ENCODE measurements at places on chromosomes 6 and 20.

GRCh38 chr6:105484238-105485161, 81.6 kb upstream of the PREP start:
- peak; percentile 39 for DNase-seq

- DNase-seq, result no peak
These were observed 132.6 kb downstream of the THBS2 start for GRCh38 chr6:169121013-169121412.

- DNase-seq, result peak; percentile 56
These were observed 885 bp upstream of the GZF1 start for GRCh38 chr20:23361119-23361475.

GRCh38 chr6:158223926-158224325, 55.8 kb downstream of the GTF2H5 start:
- DNase-seq, result no peak

GRCh38 chr6:132275066-132275970, 126.0 kb downstream of the MOXD1 start:
- DNase-seq, result no peak

GRCh38 chr6:130882370-130882769, 55.2 kb downstream of the SMLR1 start:
- DNase-seq, result no peak

- no peak for DNase-seq
These were observed 84.4 kb downstream of the PLCG1 start for GRCh38 chr20:41221614-41222218.

DNA sequence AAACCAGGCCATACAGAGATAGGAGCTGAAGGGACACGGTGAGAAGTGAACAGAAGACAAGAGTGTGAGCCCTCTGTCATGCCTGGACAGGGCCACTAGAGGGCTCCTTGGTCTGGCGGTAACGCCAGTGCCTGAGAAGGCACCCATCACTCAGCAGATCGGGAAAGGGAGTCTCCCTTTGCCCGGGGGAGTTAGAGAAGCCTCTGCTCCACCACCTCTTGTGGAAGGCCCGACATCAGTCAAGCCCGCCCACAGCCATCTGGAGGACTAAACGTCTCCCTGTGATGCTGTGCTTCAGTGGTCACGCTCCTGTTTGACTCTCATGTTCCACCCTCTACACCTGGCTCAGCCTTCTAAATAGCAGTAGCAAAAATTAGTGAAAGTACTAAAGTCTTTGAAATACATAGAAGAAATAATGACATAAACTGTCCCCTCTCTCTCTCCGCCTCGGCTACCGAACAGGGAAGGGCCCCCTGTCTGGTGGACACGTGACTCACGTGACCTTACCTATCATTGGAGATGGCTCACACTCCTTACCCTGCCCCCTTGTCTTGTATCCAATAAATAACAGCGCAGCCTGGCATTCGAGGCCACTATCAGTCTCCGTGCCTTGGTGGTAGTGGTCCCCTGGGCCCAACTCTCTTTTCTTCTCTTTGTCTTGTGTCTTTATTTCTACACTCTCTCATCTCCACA, 66.7 kb downstream of the RPP21 start:
- DNase-seq, result peak; percentile 0

DNA sequence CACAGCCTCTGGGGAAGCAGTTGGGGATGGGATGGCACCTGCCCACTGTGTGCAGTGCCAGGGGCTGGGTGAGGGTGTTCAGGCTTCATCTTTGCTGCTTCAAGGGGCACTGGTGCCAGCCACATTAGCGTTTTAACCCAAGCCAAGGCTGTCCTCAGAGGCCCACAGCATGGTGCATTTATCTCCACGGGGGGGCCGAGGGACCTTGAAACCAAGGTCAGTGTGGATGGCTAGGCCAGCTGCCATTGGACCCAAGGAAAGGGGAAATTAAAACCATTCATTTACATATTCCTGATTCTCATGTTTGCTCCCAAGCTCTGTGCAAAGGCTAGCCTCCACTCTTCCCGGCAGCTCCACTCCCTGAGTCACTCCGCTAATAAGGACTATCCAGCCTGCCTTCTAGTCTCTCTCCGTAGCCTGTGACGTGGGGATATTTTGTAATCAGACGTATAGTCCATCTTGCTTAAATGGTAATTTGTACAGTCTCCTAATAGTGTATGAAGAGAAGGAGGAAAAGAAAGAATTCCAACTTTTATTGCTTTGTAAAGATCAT, 197.1 kb downstream of the CDH4 start:
- no peak for DNase-seq

- no peak for DNase-seq
These were observed 228.2 kb downstream of the TMEM242 start for GRCh38 chr6:157095084-157095483.

DNA sequence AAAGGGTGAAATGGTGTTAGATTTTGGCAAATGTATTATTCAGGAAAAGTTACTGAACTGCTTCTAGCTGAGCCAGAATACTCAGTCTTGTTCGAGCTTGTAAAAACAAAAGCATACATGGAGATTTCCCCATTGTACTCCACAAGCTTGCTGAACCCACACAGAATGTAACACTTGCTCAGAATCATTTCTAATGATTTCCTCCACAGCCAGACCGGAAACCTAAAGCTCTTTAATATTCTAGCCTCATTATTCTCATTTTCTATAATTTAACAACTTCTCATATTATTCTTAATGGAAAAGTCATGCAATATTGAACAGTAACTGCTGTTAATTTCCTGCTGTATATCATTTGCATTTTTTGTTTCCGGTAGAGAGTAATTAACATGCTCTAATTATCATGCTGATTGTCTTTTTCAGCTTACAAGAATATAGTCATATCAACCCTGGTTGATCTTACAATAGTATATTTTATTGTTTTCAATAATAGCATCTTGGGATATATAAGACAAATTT, 1387.5 kb upstream of the EYS start:
- DNase-seq, result no peak

DNA sequence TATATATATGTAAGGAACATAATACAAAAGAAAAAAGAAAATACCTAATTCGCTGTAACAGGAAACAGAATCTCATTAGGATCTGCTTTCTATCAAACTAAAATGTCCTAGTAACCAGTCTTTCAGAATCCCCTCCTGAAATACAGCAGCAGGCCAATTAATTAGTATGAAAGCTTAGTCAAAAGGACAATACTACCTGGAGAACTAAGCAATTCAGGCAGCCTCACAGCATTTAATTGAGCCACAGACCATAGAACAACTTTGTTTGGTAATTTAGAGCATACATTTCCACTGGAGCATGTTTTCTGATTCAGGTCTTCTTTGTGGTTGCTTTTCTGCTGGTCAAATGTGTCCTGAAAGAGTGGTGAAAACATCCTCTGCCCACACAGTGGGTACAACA, 516.0 kb downstream of the LMBRD1 start:
- DNase-seq, result no peak

- DNase-seq, result no peak
These were observed 83.5 kb downstream of the TRERF1 start for GRCh38 chr6:42368181-42368580.

- DNase-seq, result no peak
These were observed 120.8 kb upstream of the TNFAIP3 start for GRCh38 chr6:137746264-137746663.

DNA sequence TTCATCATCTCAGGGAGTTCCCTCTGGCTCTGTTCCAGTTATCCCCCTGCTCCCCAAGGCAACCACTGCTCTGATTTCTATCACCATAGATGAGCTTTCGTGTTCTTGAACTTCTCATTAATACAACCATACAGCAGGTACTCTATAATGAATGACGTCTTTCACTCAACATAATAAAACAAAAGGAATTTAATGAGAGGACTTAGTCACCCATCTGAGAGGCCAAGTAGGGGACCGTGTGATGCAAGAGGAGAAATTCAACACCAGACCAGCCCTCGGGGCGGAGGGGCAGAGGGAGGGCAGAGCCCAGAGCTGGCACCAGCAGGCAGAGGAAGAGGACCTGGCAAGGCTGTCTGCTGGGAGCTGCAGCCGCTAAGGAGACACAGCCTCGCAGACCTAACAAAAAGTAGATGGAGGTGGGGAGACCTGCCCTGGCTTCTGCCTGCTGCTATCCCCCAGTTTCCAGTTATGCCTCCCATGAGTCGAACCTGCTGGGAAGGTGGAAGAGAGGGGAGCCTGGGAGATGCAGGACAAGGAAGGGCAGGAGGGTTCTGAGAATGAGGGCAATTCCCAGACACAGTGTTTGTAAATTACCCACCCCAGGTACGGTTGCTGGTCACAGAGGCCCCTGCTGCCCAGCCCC, 13.8 kb downstream of the CCN5 start:
- peak; percentile 73 for DNase-seq

GRCh38 chr20:62457098-62457497, 18.7 kb downstream of the GATA5 start:
- DNase-seq, result no peak

GRCh38 chr6:11458509-11458908, 79.0 kb upstream of the TMEM170B start:
- DNase-seq, result no peak

All from NCI-H510A treated with DMSO at 0.1 percent for 48 hours (cell line).